ENCODE measurements at places on chromosomes 7 and 10.

DNA sequence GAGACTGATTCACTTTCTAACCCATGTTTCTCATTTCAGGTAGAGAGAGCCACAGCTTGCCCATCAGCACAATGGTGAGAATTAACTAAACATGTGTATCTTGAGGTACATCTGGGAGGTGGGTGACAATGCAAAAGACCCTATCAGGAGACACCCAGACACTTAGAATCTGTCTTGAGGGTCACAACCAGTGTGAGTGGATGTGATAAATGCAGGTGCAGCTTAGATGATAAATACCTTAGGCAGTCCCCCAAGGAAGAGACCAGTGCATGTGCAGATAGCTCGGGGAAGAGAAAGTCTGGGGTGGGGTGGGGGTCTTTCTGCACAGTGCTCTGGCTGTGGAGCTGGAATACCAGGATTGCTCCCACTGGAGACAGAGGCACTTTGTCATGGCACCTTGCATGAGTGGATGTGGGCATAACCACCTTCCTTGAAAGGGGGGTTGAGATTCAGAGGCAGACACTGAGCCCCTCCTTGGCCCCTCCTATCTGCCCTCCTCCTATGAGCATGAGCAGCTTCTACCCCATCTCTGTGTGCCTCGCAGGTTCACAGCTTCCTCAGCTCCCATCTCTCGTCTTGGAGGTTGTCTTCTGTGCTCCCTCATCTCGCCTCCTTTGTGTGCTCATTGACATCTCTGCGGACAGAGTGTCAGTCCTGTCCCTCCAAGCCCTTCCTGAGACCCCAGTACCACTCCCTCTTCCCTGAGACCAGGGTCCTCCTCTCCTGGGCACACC, 349.8 kb downstream of the TCERG1L start:
- no peak for DNase-seq

DNA sequence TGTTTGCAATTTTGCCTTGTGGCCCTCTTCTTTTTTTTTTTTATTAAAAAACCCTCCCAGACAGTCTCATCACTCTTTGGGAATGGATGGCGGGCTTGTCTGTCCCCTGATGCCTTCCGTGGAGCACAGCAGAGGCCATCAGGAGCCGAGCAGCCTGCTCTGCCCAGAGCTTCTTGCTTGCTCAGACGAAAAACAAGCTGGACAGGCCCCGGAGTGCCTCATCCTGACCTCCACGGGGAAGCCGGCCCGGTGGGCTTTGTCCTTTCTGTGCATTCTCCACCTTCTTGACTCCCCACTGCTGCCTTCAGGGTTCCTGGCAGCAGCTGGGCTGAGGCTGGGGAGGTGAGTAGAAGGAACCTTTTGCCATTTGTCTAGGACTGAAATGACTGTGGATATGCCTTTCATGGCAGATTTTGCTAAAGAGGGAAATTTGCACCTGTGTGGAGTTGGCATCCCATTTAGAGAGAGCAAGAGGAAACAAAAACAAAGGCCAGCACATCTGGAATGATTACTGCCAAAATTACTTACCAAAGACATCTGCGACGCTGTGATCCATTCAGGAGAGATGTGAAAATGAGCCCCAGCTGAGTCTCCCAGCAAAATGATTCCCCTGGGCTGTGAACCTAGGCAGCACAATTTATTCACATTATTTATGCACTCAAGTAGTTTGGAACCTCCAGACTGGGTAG, 108.3 kb downstream of the AOAH start:
- DNase-seq: no peak

GRCh38 chr7:106111655-106112117, 426 bp downstream of the SYPL1 start:
- DNase-seq: no peak

DNA sequence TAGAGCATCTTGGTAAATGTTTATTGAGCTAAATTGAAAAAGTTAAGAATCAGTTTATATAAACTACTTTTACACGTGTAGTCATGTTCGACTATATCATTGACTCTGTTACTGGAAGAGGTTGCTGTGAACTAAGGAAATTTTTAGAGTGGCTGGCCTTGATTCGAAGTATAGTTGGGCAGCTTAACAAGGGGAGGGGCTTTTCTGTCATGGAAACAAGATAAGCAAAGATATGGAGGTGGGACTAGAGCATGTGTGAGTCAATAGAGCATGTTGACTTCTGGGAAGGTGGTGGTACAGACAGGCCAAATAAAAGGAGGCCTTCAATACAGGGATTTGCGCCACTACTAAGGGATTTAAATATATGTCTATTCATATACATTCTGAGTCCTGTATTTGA, 7.6 kb downstream of the ATP5F1C start:
- no peak for DNase-seq

GRCh38 chr7:67608806-67609205, 612.2 kb downstream of the TYW1 start:
- no peak for DNase-seq

- DNase-seq: no peak
Observed at GRCh38 chr7:47361746-47362215, 220.1 kb downstream of the TNS3 start.

- no peak for DNase-seq
Observed at GRCh38 chr10:122271076-122271475, at the start of gene BTBD16. Gene BTBD16 (plus strand): TSS chr10:122271296. CDS start chr10:122275082, 3,786 bp downstream.

- DNase-seq: no peak
Observed at GRCh38 chr7:14902589-14903067, at the start of gene DGKB. Gene DGKB (minus strand): TSS chr7:14902751.

- no peak for DNase-seq
Observed at GRCh38 chr10:101018118-101018599, 12.8 kb downstream of the PDZD7 start.

GRCh38 chr10:35355971-35356724, 19.8 kb downstream of the CCNY start:
- peak; percentile 72 for DNase-seq

DNA sequence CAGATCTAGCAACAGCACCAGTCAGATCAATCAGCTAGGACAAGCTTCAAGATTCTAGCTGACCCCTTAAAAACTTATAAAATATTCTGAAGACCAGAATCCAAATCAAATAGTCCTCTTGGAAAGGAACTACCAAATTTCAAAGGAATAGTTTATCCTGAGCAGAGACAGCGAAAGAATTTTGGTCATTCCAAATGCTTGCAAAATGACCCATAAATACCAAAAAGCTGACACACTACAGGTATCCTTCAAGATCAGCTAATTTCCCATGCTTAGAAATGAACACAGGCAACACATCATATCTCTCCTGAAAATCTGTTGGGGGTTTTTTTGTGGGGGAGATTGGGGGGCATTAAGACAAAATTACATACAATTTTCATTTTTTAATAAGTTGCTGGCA, 78.8 kb downstream of the PDSS1 start:
- DNase-seq: no peak

Data from GM13977 (cell line).